ENCODE measurements at places on chromosomes 11 and 22.

DNA sequence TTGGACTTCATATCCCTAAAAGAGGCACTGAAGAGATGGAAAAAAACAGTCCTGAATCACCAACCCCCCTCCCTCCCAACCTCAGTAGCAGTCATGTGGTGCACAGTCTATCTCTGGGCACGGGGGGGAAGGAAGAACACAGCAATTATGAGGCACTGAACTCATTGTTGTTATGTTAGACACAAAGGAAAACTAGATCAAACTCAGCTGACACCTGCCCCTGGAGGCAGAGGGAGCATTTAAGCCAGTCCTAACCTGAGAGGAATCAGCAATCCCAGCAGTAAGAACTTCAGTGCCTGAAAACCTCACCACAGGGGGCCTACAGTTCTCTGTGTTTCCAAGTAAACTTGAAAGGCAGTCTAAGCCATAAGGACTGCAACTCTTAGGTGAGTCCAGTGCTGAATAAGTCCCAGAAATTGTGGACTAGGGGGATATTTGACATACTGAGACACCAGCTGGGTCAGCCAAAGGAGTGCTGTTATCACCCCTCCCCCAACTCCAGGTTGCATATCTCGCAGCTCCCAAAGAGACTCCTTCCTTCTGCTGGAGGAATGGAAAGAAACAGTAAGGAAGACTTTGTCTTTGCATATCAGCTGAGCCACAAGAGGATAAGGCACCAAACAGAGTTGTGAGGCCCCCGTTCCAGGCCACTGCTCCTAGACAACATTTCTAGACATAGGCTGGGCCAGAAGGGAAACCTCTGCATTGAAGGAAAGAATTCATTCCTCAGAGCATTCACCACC lies 72.5 kb downstream of the GLYATL1 start:
- no peak for DNase-seq

GRCh38 chr22:16827506-16827905 lies 2.3 kb upstream of the XKR3 start:
- no peak for DNase-seq

GRCh38 chr11:14588681-14589080 lies 54.9 kb upstream of the PDE3B start:
- DNase-seq, result no peak

- no peak for DNase-seq
These were observed 192.0 kb downstream of the GRIK4 start for GRCh38 chr11:120703358-120704152.

GRCh38 chr11:108802492-108802891 lies 137.6 kb downstream of the DDX10 start:
- DNase-seq, result no peak

DNA sequence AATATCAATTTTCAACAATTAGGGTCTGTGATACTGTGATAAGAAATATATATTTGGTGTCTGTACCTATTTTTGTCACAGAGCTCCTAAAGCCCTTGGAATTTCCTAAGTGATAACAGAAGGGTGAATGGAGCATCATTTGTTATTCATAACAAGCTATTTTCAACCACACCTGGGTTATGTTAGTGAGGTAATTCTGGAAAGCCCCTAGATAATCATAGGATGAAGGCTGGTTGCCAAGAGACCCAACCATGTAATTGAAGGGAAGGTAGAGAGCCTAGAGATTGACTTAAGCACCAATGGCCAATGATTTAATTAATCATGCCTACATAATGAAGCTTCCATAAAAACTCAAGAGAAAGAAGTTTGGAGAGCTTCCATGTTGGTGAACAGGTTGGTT lies 109.4 kb downstream of the KIF18A start:
- no peak for DNase-seq

- peak; percentile 95 for DNase-seq
These were observed at the start of gene ZNRD2 for GRCh38 chr11:65569973-65570918. Gene ZNRD2, plus strand, starts transcription at chr11:65570477. Its CDS starts 15 bp downstream, at chr11:65570492.

- no peak for DNase-seq
These were observed 55.7 kb downstream of the CD82 start for GRCh38 chr11:44621140-44621681.

GRCh38 chr11:78796956-78797355 lies 222.3 kb upstream of the NARS2 start:
- DNase-seq, result no peak

DNA sequence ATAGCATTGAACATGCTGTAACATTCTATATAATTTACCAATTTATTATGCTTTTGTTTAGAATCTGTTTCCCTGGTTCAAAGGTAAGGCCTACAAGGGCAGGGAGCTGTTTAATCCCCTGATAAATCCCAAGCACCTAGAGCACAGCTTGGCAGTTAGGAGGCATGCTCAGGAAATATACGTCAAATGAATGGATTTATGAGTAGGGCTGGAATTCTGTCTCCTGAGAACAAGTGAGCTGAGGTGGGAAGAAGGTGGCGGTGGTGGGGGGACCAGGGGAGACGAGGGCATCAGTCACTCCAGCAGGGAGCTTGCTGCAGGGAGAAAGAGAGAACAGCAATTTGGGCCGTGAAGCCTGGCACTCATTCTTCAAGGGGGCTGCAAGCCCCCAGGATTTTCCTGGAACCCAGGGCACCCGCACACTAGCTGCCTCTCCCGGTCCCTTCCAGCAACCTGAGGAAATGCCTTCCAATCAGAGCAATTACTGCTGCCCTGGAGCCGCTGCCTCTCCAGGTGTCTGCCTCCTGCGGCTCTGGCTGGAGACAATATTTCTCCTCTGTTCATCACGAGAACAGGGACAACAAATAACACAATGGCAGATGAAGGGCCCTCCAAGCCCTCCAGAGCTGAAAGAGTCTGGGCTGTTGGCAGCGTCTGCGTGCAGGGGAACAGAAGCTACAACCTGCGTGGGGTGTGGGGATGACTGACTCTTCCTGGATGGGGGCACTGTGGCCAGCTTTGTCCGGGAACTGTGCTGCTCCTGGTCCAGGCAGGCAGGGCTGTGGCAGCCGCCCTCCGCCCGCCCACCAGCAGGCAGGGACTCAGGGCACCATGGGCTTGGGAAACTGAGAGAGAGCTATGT lies 233.4 kb downstream of the ST3GAL4 start:
- DNase-seq, result no peak

DNA sequence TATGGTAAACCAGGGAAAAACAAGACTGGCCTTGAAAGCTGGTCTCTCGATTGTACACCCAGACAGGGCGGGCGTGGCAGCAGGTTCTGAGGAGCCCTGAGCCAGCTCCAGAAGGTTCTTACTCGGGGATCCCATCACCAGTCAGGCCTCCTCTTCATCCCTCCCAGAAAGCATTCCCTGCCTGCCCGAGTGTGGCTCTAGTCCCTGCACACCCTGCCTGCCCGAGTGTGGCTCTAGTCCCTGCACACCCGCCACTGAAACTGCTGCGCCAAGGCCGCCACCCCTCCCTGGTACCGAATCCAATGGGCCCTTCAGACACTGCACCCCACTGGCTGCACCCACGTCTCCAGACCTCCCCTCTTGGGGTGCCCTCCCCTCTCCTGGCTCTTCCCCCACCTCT lies 30.1 kb downstream of the KIAA0930 start:
- DNase-seq, result no peak

GRCh38 chr11:118930094-118930712 lies 4.5 kb upstream of the BCL9L start:
- peak; percentile 86 for DNase-seq

GRCh38 chr11:120207512-120207911 lies 3.3 kb upstream of the OAF start:
- no peak for DNase-seq

DNA sequence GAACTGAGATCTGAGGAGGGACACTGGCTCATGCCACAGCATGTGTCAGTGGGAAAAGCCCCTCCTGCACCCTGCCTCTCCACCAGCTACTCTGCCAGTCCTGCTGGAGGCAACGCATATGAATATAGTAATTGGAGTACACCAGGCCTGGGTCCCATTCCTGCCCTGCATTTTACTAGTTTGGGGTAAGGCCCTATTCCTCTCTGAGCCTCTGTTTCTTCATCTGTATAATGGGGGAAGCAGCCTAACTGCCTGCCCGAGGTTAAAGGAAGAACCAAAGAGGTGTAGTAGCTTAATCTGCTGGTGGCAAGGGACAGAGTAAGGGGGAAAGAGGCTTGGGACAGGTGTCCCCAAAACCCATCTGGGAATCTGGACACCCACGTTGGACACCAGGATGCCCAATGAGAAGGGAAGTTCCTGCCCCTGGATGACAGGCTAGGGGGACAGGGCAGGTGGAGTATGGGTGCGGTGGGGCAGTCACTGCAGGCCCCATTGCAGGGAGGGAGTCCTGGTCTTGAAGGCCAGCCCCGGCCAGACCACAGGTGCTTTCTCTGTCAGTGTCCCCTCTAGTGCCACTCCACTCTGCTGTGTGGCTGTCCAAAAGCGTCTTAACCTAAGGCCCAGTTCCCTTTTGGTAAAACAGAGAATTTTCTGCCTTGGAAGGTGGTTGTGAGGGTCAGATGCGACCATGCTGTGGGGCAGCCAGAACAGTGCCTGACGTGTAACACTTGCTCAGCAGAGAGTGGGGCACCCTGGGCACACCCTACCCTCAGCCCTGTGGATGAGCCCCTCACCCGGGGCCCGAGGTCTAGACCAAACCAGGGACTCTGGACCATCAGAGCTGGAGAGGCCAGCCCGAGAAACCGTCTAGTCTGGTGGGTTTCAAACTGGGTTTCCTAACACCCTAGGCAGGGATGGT lies 11.5 kb downstream of the TSKU start:
- DNase-seq, result no peak

DNA sequence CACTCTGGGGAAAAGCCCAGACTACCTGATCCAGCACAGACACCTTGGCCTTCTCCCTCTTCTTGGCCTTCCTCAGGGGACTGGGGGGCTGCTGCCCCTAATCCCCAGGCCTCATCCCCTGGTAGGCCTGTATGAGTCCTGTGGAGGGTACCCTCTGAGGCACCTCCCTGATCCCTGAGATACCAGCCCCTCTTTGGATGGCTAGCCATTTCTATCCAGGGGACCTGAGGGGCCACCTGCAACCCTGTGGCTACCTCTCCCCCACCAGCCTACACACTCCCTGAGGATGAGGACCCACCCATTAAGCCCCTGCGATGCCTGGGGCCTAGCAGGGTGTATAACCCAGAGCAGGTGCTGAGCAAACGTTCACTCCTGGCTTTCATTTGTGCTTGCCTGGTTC lies 54.6 kb downstream of the HIRA start:
- DNase-seq, result no peak

GRCh38 chr11:120883404-120884080 lies 140.4 kb upstream of the TBCEL start:
- DNase-seq, result no peak
